ENCODE measurements at places on chromosomes 4 and X.

DNA sequence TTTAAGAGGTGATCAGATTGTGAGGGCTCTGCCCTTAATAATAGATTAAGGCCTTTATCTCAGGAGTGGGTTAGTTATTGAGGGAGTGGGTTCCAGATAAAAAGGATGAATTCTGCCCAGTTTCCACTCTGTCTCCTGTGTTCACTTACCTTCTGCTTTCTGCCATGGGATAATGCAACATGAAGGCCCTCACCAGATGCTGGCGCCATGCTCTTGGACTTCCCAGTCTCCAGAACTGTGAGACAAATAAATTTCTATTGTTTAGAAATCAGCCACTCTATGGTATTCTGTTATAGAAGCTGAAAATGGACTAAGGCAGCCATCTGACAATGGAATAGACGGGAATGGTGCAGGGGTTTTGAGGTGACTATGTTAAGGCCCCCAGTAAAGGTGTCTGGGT lies 6.9 kb upstream of the RELL1 start:
- H3K4me3 ChIP-seq, result no peak overlapping the region
- H3K27me3 ChIP-seq, result peaks cover 6% of the 10 kb centered on the region
- DNase-seq, result no peak
- no peak overlapping the region for H3K27ac ChIP-seq
- H3K4me1 ChIP-seq, result no peaks in the 10 kb centered on the region

GRCh38 chr4:17370818-17371217 lies 141.1 kb downstream of the QDPR start:
- H3K36me3 ChIP-seq, result no peaks in the 10 kb centered on the region
- no peaks in the 10 kb centered on the region for H3K4me1 ChIP-seq
- H3K4me3 ChIP-seq, result no peak overlapping the region
- no peak for DNase-seq
- H3K27ac ChIP-seq, result no peak overlapping the region

DNA sequence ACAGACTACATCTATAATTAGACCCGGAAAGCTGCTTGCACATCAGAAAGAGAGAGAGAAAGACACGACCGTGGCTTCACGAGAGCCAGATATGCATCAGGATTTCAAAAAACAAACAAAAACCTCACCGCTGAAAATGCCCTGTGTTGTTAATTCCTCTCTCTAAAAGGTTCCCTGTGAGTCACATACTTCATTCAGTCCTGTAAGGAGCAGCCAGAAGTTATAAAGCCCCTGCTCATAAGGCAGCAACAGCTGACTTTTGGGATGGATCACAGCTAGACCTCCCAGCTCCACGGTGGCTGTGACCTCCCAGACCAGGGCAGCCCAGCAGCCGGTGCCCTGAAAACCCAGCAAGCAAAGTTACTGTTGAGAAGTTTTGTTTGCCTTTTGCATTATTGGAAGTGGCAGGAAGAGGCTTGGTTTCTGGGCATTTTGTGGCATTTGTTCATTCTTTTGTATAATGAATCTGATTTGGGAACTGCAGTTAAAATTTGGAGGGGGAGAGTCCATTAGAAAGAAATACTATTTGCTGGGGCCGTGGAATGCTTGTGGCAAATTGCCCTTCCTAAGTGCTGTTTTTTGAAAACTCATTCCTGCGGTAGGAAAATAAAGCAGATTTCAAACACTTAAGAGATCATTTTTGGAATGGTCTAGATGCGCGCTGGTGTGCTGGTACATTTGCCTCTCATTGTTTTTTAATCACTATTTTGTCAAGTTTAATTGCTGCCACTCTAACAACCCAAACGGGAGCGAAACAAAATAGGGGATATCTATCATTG lies 520.4 kb downstream of the BCOR start:
- H3K27ac ChIP-seq, result no peak overlapping the region
- H3K27me3 ChIP-seq, result no peaks in the 10 kb centered on the region
- peaks cover 26% of the 10 kb centered on the region for H3K4me1 ChIP-seq
- DNase-seq, result no peak

DNA sequence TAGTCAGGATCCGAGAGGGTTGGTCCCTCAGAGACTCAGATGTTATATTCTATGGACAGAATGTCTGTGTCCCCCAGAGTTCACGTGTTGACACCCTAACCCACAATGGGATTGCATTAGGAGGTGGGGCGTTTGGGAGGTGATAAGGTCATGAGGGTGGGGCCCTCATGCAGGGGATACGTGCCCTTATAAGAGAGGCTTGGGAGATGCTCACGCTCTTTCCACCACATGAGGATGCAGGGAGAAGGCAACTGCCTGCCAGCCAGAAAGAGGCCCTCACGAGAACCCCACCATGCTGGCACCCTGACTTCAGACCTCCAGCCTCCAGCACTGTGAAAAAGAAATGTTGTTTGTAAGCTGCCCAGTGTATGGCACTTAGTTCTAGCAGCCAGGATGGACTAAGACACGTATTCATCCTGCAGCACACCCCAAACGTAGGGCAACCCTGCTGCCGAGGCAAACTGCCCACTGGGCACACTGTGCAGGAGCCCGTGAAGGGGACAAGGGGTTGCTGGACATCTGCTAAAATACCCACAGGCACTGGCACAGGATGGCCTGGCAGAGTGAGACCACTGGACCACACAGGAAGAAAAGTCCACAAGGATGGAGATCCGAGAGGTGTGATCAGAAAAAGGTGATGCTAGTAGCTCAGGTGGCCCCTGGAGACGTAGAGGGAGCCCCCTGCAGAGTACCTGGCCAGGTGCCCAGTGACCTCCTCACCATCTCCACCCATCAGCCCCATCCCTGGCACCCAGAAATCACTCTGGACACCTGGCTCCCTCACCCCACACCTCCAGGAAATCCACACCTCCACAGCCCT lies 62.7 kb downstream of the HTRA3 start:
- H3K36me3 ChIP-seq, result no peaks in the 10 kb centered on the region
- no peaks in the 10 kb centered on the region for H3K4me1 ChIP-seq
- no peak for DNase-seq
- H3K27ac ChIP-seq, result no peak overlapping the region
- no peak overlapping the region for H3K4me3 ChIP-seq

GRCh38 chr4:75243570-75243969 lies 270.6 kb downstream of the RCHY1 start:
- no peaks in the 10 kb centered on the region for H3K36me3 ChIP-seq
- H3K4me1 ChIP-seq, result no peaks in the 10 kb centered on the region

DNA sequence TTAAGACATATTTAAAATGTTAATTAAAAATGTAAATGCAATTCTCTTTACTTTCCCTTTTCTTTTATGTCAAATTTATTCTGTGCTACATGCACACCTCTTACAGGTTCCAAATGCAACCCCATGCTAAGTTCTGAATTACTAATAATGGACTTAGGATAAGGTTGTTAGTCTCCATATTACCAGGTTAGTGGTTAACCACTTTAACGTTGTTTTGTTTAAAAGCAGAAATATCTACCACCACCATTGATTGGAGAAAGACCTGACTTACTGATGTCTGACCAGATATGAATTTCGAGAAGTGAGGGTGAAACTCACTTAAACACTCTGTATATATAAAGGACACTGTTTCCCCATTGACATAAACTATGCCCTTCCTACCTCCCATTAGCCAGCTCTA lies 6.9 kb upstream of the TRPC3 start:
- no peak overlapping the region for H3K27ac ChIP-seq
- no peak overlapping the region for H3K4me3 ChIP-seq
- no peaks in the 10 kb centered on the region for H3K36me3 ChIP-seq
- DNase-seq, result no peak

GRCh38 chr4:102157984-102158383 lies 187.3 kb downstream of the SLC39A8 start:
- H3K4me1 ChIP-seq, result no peaks in the 10 kb centered on the region
- no peak overlapping the region for H3K4me3 ChIP-seq
- H3K27me3 ChIP-seq, result peaks cover 1% of the 10 kb centered on the region
- no peak overlapping the region for H3K27ac ChIP-seq

Data from activated CD4-positive, alpha-beta memory T cell treated with anti-CD3 and anti-CD28 coated beads, Interleukin-2, amount 10 ng/mL, durations not matched to agents 7 days and 5 days (primary cell).